ENCODE measurements at places on chromosomes 7 and 10.
A peak's percentile ranks its signal among the peaks of the same experiment; 100 is the strongest.

DNA sequence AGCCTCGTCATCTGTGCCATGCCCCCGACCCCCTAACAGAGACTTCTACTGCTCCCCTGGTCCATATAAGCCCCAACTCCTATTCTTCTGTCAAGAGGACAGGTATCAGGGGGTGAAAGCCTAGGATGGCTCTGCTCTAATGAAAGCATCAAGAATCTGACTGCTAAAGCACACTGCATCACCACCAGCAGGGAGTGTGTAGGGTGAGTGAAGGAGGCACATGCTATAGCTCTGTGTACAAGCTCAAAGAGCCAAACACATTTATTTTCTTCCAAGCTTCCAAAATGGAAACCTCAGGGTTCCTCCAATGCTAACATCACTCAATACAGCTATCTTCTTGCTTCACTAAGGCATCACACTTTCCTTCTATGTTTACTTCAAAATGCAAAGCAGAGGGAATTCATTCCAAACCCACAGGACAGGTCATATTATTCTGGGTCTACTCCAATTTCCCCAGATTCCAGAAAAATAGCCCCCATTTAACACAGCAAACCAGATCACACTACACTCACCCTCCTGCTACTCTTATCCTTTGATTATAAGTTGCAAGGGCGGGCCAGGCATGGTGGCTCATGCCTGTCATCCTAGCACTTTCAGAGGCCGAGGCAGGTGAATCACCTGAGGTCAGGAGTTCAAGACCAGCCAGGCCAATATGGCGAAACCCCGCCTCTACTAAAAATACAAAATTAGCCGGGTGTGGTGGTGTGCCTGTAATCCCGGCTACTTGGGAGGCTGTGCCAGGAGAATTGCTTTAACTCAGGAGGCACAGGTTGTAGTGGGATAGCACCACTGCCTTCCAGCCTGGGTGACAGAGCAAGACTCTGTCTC, 36.6 kb downstream of the RHEB start:
- no peak for DNase-seq

DNA sequence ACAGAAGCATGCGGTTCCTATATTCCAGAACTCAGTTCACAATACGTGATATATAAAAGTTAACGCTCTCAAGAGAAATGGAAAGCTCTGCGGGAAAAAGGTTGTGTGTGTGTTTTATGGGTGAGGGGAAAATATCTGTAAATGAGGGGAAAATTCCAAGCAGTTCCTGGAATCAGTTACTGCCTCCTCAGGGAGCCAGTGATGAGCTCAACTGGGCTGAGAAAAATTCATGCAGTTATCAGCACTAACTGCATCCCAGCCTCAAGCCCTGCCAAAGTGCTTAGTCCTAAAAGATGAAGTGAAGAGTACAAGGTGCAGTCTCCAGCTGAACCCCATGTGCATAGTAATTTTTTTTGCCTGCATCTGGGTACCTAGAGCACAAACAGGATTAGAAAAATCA, 191.9 kb downstream of the CDK14 start:
- no peak for DNase-seq

DNA sequence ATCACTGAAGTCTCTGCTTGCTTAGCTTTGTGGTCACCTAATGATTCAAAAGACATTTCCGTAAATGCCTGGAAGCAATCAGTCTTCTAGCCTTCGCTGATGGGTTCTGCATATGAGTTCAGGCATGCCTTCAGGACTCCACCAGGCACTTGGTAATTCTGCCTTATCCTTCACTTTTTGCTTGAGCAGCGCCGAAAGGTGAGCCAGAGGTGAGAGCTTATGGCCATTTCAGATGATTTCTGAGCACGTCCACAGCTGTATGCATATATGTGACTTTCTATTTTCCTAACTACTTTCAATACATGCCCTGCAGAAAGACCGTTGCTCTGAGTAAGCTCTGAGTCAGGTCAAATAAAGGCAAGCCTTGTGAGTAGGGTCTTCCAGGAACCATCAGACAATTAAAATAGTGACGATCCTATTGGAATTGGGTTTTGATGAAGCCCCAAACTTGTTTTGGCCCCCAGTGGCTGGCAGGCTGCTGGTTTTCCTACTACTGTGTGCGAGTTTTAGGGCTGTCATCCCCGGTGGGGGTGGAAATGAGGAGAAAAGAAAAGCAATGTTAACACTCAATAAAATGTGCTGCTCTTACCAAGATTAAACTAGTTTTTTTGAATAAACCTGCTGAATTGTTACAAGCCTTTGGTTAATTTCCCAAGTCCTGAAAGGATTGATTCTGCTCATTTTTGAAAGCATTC, 154.4 kb upstream of the AKR1E2 start:
- peak; percentile 61 for DNase-seq

DNA sequence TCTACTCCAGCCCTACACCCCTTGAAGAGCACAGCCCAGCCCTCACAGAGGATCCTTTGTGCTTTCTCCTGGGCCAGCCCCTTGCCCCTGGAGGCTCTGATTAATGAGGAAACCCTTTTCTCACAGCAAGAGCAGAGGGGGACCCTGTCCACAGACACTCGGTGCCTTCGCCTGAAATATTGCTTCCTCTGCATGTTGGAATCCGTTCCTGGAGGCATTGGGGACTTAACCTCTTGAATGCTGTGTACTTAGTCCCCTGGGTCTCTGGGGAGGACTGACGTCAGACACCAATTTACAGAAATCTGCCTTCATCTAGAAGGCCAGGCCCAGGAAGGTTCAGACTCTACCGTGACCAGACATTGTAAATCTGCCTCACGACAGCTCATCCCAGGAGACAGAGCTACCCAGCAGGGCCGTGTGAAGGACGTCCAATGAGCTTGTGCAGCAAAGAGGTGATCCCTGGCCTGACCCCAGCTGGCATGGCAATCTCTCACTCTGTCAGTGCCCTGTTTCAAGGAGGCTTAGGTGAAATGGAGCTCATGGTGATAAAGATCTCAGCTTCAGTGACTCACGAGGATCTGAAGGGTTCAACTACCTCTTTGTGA, 8.1 kb upstream of the TMEM72 start:
- no peak for DNase-seq

- no peak for DNase-seq
Observed at GRCh38 chr7:51802718-51803117, 486.1 kb upstream of the COBL start.

- no peak for DNase-seq
Observed at GRCh38 chr10:78924319-78925003, 144.3 kb upstream of the ZMIZ1 start.

DNA sequence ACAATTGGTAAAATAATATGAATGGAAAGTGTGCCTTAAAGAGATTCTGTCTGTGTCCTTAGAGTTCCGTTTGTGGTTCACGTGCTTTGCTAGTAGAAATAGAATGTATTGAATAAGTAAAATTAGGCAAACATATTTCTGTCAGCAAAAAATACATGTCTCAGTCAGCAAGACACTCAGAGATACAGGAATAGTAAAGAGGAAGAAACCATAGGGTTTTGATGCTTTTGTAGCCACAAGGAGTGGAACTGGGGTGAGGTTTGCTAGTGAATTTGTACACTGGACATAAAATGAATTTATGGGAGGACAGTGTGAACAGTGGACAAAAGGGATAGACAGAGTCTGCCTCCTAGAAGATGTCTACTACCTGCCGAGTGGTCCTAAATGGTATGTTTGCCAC, 289.2 kb upstream of the NRP1 start:
- DNase-seq, result no peak

GRCh38 chr10:79418274-79418673, 27.1 kb downstream of the ZCCHC24 start:
- no peak for DNase-seq

DNA sequence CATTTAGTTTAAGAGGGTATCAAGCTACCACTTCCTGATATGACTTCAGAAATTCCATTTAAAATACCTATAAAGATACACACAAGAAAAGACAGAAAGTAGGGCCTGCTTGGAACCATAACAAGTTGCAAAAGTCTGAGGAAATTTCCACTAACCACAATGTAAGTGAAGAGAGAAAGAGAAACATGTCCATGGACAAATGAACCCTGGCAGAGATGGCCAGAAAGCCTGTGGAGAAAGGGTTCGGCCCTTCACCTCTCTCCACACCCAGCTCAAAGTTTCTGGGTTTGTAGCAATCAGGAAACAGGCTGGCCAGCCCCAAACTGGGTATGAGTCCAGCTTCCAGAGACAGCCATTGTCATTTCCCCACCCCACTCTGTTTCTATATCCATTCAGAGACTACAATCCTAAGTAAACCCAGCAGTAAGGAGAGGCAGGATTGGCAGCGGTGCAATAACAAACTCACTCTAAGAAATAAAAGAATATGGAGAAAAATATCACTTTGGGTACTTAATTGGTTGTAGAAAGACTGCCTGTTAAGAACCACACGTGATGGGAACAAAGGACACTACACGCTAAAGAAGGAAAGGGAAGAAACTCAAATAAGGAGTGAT, 71.1 kb downstream of the STK17A start:
- no peak for DNase-seq

DNA sequence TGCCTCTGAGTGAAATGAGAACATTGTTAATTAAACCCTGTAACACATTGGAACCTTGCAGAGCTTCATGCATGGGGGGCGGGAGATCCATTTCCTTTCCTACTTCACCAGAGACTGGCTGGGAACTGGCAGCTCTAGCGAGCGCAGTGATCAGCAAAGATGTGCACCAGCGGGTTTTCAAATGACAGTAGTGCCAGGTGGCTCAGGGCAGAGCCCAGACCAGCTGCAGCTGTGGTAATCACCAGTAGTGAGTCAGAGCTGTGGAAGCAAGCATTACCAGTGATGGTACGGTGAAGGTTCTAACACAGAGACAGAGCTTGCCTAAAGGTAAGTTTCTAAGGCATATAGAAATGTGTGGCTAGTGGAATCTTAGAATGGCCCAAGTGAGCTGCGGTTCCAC, 1009.7 kb upstream of the CELF2 start:
- DNase-seq, result no peak

GRCh38 chr10:115023715-115024114, 69.5 kb upstream of the ATRNL1 start:
- DNase-seq, result no peak

GRCh38 chr7:146773506-146773905, 656.9 kb downstream of the CNTNAP2 start:
- no peak for DNase-seq

GRCh38 chr7:496528-497295, 22.9 kb downstream of the PDGFA start:
- no peak for DNase-seq

GRCh38 chr7:127718340-127718679, 66.3 kb downstream of the SND1 start:
- no peak for DNase-seq

GRCh38 chr7:7017707-7018280, 164.6 kb upstream of the C1GALT1 start:
- DNase-seq, result no peak

DNA sequence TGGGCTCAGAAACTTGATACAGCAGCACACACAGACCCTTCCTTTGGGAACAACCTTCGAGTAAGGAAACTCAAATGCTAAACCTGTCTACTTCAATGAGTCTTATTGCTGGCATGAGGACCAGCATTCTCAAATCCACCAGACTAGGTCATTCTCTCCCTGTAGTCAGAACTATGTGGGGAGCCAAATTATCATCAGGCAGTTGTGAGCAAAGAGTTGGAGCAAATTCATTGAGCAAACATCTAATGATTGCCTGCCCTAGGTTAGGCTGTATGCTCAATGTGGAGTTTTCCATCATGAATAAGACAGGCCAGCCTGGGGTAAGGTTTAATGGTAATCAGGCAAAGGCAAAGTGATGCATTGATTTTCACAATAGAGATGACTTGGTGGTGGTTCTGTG, 3.6 kb downstream of the EPDR1 start:
- no peak for DNase-seq

GRCh38 chr10:97795886-97796285, 24.1 kb upstream of the SFRP5 start:
- no peak for DNase-seq

DNA sequence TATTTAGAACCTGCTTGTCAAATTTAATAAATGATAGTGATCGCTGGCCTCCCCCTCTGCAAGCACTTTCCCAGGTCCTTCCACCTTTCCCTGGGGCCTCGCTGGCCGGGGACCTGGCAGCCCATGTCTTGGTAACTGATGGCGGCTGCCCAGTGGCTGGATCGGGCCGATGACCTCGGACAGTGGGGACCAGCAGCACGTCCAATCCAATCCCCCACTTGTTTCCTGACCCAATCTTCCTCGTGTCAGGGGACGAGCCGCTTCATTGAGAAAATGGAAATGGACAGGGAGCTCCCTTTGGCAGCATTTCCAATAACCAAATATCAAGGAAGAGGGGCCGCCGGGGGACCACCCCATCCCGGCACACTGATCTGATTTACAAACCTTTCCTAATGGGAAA, 17.2 kb downstream of the EBF3 start:
- DNase-seq, result no peak

GRCh38 chr10:132583456-132583855, 45.9 kb downstream of the INPP5A start:
- DNase-seq, result no peak

GRCh38 chr7:155739538-155740143, 72.6 kb downstream of the SHH start:
- DNase-seq, result no peak

GRCh38 chr7:28155019-28155660, 25.5 kb downstream of the JAZF1 start:
- DNase-seq, result no peak

DNA sequence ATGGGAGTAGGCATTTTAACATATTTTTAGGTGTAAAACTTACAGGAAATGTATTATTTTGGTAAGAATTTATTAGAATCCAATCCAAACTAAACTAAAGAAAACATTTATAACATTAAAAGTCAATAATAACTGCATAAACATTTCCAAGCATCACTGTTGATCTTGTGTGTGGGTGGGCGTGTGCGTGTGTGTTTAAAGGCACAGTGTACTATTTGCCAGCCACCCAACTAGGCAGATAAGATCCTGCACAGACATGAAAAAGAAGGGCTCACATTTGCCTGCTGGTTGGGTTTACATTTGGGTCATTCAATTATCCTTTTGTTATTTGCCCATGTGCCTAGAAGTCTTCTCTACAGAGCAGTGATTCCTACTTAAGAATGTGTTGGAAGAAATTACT, 31.0 kb upstream of the WNT16 start:
- DNase-seq, result no peak

- DNase-seq, result no peak
Observed at GRCh38 chr10:24851629-24852028, 100.8 kb downstream of the PRTFDC1 start.

DNA sequence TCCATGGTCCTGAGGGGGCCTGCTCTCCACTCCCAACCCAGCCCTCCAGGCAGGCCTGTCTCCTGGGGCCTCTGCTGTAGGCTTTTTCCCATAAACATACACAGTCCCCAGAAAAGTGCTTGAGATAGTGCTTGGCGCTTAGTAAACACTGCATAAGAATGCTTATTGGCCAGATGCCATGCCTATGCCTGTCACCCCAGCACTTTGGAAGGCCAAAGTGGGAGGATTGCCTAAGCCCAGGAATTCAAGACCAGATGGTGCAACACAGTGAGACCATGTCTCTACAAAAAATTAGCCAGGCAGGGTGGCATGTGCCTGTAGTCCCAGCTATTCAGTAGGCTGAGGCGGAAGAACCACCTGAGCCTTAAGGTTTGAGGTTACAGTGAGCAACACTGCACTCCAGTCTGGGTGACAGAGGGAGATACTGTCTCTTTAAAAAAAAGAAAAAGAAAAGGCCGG, 24.6 kb upstream of the ASL start:
- DNase-seq, result peak; percentile 65

All from Calu3 (cell line).